ENCODE measurements at places on chromosomes 4 and X.

DNA sequence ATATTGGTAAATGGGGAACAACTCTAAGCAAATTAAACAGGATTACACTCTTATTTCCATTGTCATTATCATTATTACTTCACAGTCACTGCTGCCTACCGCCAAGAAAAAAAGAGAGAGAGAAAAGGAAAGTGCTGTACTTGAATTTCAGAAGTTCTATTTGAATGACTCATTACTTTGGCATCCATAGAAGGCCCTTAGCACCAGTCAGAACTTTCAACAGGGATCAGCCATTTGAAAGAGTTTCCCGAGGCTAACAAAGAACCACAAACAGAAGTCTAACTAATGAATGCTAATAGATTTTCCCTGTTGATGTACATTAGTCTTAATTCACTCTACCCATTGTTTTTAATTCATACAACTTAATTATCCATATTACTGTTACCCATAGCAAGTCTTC is 116.3 kb downstream of the SHROOM4 start:
- DNase-seq: no peak

DNA sequence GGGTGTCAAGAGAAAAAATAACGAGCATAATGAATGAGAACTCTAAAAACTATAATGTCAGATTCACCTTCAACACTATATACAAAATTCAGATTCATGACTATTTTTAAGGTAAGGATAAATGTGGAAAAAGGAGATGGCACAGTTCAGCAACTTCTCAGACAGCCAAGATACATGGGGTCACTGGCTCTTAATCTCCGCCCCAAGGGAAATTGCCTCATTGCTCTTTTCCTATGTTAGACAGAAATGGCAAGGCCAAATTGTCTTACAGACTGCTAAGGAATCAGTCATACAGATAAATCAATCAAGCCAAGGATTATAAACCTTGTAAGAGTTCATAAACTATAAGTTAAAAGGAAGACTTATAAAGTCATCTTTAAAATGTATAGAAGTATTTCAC is 183.4 kb downstream of the OPHN1 start:
- DNase-seq: no peak

GRCh38 chr4:7003176-7003878 is 39.8 kb upstream of the TADA2B start:
- DNase-seq: no peak

DNA sequence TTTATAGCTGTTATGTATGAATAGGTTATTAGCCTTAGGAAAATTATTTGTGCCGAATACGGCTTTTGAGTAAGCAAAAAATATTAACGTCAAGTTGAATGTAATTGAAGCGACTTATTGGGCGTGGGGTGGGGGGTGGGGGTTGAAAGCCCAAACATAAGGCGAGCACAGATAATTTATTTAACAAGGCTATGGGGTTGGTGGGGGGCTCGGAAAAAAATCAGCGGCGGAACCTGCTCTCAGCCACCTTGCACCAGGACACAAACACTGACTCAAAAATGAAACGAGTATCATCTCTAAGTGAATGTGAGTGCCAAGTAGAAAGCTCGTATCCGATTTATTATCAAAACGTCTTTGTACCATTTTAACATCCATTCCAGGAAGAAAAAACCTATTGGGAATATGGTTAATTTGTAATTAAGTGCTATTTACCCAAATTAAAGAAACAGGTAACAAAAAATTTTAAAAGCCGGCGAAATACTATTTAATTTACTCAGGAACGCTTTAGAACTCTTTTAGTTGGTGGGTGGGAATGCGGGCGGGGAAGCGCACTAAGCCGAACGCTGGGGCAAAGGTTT is 902 bp upstream of the LARP1B start:
- no peak for DNase-seq

- DNase-seq: no peak
These were observed 318.6 kb downstream of the ANK2 start for GRCh38 chr4:113368056-113368455.

DNA sequence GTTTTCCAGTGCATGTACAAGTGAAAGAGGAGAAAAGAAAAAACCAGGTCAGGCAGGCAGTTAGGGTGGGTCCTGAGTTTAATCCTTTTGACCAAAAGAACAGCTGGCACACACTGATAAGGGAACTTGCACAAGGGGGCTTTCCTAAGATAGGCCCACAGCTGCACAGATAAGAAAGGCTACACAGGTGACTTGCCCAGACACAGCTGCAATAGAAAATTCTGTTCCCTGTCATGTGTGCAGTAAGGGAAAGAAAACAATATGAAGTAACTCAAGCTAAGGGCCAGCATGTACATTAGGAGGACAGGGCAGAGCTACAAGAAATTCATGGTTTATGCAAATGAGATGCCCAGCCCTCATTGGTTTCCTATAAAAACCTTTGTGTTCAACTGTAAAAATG is 32.9 kb downstream of the LUZP4 start:
- no peak for DNase-seq

DNA sequence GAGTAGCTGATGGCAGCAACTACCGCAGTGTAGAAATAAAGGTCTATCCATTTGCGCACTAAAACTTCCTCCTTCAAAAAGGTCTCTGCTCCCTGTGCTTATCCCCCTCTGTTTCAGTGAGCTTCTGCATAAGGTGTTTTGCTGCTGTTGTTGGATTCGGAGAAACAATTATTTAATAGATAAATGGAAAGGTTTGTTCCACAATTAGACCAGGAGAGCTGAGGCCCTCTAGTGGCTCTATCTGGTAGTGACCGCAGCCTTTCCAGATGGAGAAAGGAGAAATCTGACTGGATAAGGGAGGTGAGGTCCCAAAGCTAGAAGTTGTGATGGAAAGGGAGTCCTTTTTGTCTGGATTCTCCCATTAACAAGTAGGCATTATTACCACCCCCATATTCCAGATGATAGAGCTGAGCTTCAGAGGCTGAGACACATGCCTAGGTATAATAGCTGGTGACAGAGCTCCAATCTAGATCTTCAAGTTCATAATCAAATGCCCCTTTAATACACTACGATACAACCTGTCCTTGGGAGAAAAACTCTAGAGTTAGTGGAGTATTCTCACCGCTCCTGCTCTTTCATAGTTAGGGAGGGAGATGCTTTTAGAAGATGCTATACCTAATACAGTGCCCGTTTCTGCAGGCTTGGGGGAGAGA is 5.1 kb upstream of the GABRQ start:
- DNase-seq: peak; percentile 2

DNA sequence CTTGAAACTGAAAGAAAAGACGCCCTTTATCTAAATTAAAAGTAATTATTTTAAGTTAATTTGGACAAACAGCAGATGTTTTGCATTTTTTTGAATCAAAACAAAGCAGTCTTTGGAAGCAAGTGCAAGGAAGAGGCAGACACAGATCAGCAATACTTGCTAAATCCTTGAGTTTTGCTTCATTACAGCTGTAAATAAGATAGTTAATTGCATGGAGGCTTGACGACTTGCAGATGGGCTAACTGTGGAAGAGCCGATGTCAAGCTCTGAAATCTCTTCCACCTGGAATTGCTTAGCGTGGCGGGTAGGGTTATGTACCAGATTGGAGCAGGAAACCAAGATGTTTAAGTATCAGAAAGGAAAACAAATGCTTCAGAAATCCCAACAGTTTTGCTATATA is 148.8 kb downstream of the POLA1 start:
- no peak for DNase-seq

DNA sequence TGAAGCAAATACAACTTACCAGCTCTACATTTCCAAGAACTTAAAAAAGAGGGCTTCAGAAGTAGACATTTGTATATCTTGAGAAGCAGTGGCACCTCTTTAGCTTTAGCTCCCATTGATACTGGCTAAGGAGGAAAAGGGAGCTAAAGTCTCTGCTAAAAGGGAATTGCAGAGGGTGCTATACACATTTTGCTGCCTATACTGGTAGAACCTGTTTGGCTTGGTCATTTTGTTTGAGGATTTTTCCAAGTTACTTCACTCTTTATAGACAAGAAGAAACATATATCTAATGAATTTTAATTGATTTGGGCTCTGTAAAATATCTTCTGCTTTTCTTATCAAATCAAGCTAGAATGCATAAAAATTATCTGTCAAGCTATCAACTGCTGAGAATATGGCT is 11.8 kb downstream of the PAPSS1 start:
- no peak for DNase-seq

- DNase-seq: no peak
These were observed 35.5 kb upstream of the ADH4 start for GRCh38 chr4:99179626-99180025.

- DNase-seq: no peak
These were observed 257.9 kb downstream of the PCDH18 start for GRCh38 chr4:137274404-137274803.

DNA sequence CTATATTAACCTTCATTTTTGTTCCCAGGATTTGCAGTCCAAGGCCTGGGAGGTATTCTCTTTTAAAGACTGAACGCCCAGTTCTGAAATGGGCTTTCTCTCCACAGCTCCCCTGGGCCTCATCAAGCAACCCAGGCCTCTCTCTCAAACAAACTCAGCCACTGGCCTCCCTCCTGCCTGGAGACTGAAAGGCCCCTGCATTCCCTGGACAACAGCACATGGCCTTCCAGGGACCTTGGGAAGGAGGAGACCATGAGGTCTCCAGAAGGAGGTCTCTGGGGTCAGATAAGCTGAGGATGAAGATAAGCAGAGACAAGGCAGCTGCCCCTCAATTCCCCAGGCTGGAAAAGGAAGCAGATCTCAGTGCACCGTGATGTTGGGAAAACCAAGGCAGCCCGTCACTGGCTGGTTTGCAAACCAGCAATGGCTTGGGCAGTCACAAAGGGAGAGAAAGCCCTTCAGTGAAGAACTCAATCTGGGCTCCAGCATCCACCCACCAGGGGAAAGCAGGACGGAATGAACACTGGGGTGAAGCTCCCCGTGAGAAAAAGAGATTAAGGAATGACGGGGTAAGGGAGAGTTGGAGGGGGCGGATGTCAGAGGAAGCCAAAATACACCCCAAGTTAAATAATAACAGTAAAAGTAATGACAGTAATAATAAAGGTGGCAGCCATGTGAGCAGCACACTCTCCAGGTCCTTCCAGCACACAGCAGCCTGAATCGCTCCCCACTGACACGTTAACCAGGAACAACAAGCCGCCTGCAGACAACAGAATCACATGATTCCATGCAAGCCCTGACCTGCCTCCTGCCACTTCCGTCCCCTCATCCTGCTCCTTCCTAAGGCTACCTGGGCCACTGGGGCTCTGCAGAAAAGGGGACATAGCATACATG is 22.3 kb downstream of the AMOT start:
- DNase-seq: no peak

DNA sequence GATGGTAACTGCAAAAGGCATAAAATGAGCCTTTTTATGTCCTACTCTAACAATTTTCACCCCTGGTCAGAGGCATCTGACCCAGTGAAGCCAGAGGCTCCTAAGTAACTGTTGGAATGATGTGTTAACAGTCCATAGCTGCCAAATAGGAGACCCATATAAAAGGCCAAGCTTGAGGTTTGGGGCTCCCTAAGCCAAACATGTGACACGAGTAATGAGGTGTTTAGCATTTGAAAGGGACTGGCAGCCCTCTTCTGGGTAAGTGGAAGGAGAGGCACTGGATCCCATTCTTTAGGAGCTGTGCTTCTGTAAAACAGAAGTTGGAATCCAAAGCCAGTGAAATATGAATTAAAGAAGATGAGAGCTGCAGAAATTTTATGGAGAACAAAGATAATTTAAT is 100.6 kb upstream of the PNPLA4 start:
- DNase-seq: no peak

- DNase-seq: no peak
These were observed 89.2 kb upstream of the SH3RF1 start for GRCh38 chr4:169359961-169360360.

DNA sequence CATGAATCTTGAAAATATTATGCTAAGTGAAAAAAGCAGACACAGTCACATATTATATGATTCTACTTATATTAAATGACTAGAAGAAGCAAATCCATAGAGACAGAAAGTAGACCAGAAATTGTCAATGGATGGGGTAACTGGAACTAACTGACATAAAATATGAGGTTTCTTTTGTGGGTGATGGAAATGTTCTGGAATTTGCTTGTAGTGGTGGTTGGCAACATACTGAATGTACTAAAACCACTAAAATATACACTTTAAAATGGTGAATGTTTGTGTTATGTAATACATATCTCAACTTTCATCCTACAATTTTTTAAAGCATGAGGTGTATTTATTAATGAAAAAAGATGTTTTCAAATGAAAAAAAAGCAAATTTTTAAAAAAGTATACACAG is 14.7 kb downstream of the CNOT6L start:
- DNase-seq: no peak

- no peak for DNase-seq
These were observed 80.0 kb downstream of the FAT1 start for GRCh38 chr4:186643501-186644310.

DNA sequence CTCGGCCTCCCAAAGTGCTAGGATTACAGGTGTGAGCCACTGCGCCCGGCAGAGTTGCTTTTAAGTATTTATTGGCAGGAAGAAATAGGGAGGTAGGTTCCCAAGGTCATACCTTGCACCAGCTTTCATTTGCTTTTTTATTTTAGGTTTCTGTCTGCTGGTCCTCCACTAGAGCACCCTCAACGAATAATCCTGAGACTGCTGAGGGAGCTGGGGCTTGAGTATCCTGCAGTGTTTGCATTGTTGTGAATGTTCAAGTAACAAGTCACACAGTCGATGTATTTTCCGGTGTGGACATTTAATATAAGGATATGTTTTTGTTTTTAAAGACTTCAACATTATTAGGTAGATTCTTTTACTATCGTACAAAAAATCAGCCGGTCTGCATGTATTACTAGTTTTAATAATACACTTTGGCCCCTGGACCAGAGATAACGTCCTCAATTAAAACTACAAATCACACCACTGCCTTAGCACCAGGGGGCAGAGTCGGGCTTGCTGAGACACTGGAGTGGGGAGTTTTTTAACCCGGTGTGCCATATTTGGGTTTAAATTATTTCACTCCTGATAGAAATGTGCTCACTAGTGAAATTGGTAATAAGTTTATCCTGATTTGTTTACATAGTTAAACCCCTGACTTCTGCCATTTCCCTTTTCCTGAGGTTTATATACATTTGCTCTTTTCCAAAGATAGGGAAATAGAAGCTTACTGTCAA is 11.6 kb downstream of the SMIM20 start:
- no peak for DNase-seq

GRCh38 chrX:119753639-119754257 is 4.6 kb upstream of the SOWAHD start:
- DNase-seq: peak; percentile 31

DNA sequence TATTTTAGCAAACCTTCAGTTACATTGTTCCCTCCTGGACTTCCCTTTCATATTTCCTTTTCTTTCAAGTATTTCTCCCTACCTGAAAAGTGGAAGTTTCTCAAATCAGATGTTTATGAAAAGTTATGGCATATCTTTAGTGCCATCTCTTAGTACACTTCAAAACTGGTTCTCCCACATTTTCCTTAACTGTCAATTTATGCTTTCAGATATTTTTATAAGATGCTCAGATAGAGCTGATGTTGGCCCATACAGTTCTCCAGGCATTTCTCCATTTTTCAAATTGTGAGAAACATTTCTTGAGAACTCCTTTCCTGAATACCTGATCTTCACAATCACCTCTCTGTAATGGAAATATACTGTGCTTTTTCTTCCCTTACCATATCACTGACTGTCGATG is 32.5 kb upstream of the AP1AR start:
- DNase-seq: no peak
